ENCODE measurements at places on chromosomes 12 and 14. TPM values are rescaled to one million over a fixed set of nuclear protein-coding genes. Genes with fewer than 3 reads are reported as not detected.

Gene CHURC1
- total RNA-seq: 44.2 TPM

Gene CABP1
- not detected for total RNA-seq

Gene PRICKLE1
- total RNA-seq: 7.1 TPM

DNA sequence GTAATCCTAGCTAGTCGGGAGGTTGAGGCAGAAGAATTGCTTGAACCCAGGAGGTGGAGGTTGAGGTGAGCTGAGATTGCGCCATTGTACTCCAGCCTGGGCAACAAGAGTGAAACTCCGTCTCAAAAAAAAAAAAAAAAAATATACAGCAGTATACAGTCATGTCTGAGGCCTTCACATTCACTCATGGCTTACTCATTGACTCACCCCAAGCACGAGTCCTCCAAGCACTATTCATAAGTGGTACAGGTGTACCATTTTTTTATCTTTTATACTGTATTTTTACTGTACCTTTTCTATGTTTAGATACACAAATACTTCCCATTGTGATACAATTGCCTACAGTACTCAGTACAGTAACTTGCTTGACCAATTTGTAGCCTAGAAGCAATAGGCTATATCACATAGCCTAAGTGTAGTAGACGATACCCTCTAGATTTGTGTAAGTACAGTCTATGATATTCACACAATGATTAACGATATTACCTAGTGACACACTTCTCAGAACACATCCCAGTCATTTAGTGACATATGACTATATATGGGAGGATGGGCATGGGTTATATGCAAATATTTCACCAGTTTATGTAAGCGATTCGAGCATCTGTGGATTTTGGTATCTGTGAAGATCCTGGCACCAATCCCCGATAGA is 12.2 kb downstream of the LLPH start:
- DNase-seq: no peak

GRCh38 chr12:120048263-120048662 is 59.2 kb downstream of the BICDL1 start:
- no peak for DNase-seq

DNA sequence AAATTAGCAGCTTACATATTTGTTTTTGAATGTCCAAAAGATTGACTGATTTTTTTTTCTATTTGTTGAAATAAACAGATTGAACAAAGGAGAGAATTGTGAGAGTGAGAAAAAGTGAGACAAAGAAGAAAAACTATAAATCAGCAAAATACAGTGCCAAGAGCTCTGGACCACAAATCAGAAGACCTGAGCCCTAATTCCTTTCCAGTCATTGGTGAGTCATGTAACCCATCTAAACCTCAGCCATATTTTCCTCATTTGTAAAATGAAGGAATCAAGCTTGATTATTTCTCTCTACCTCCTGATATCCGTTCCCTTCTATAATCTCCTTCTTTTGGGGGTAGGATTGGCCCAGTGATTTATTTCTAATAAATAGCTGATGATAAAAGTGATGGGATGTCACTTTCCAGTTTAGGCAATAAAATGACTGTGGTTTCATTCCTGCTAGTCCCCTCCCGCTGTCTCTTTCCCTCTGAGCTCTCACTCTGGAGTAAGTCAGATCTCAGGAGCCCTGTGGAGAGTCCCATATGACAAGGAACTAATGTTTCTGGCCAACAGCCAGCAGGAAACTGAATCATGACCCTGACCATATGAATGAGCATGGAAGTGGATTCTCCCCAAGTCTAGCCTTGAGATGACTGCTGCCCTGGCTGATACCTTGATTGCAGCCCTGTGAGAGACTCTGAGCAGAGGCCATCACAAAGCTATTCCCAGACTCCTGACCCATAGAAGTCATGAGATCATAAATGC is 218.9 kb downstream of the ACSS3 start:
- DNase-seq: peak; percentile 42

DNA sequence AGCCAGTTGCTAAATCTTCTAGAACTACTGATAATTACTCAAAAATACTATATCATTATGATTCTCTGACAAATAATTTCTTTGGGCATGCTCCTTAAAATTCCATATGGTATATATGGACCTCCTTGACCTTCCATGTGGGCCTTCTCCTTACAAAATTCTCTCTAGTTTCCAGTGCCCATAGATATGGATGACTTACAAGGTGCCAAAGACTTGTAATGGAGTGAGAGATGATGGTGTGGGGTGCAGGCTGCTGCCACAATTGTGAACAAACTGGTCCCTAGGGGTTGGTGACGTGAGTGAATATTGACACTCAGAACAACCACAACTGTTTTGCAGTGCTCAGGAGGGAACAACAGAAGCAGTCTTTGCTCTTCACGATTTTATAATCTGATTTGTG is 378.9 kb downstream of the SNAPC1 start:
- no peak for DNase-seq
